ENCODE measurements at places on chromosomes 7 and 10.

DNA sequence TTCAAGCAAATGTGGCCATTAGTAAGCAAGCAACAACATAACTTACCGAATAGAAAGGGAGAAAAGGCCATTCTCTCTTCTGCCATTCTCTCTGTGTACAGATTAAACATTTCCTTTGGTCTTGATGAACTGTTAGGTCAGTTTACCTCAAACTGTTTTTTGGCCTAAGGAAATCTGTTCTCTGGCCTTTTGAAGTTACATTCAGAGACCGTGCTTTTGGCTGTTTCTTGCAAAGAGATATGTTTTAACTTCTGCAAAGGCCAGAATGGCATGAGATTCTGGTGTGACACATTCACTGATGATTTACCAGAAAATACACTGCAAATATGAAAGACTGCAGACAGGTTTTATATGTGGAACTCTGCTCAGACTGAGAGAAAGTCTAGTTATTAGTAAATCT is 22.2 kb downstream of the AHR start:
- no peak for DNase-seq

GRCh38 chr7:33792041-33792440 is 113.3 kb upstream of the BMPER start:
- no peak for DNase-seq

DNA sequence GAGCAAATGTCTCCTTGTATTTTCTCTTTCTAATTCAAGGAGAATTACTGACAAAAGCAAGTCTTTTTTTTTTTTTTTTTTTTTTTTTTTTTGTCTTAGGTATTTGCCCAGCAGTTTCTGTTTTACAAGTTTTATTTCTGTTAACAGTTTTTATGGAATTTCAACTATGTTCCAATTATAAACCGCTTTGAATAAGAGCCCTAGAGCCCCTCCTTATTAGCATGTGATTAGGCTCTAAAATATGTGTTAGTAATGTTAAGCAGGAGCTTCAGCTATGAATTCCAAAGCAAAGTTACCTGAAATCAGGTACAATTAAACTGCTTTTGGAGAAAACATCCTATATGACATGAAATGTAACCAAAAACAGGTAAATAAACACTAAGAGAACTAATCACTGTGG is 997.0 kb upstream of the POT1 start:
- no peak for DNase-seq

DNA sequence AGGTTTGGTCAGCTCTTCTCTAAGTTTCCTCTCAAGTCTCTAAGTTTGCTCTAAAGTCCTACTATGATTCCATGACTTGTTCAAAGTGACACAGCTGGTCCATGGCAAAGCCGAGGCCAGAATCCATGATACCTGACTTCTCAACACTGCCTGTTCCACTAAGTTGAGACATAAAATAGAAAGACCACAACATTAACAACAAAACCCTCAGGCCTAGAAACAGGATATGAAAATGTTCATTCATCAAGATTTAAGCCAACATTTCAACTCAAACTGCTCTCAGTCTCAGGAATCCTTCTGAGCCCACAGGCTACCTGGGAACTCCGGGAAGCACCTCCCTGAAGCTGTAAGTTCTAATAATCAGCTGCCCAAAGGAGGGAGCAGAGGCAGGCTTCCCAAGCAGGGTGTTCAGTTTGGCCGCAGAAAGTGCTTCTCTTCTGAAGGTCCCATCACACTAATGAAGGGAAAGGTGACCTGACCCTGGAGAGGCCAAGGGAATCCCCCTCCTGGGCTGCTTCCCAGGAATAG is 62.9 kb downstream of the STK17A start:
- no peak for DNase-seq

DNA sequence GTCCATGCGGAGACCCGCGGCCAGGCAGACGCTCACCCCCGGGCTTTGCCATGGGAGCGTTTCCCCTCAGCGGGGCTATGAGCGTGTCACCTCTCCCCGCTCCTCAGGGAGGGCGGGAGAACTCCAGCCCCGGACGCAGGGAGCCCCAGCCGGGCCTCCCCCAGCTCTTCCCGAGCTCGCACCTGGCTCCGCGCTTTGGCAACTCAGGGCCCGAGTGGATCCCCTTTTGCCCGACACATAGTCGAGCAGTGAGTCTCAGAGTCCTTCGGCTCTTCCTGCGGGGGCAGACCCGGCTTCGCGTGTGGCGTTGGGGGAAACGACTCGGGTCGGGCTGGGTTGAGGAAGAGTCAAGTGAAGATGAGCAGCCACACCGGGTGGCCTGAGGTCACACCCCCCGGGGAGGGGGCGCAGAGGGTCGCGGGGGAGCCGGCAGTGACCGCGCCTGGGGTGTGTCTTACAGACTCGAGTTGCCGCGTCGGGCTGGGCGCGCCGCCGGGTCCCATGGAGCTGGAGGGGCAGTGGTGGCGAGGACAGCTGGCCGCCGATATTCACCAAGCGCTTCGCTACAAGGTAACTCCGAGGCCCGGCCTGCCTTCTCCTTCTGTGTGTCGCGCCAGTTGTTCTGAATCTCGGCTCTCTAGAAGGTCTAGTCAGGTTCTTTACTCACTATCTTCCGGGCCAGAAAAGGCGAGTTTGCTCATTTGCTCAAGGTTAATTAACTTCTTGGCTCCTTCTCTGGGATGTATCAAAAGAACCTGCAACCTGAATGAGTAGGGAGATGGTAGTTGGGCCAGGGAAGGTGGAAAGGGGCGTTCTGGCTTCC is 721 bp downstream of the CCNJ start:
- peak; percentile 39 for DNase-seq

- DNase-seq = no peak
These were observed 125.2 kb downstream of the DOCK4 start for GRCh38 chr7:112080978-112081377.

DNA sequence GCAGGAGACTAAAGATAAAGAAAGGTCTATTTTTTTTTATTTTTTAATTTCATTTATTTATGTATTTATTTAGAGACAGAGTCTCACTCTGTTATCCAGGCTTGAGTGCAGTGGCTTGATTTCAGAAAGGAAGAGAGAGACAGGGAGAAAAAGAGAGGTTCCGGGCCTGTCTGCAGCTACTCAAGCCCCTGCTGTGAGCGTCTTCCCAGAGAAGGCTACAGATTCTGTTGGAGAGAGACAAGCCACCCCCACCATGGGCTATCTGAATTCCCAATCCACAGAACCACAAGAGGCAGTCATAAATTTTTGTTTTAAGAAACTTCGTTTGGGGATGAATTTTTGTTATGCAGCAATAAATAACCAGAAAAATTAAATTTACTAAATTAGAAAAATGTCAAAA is 68.1 kb downstream of the CALN1 start:
- no peak for DNase-seq

DNA sequence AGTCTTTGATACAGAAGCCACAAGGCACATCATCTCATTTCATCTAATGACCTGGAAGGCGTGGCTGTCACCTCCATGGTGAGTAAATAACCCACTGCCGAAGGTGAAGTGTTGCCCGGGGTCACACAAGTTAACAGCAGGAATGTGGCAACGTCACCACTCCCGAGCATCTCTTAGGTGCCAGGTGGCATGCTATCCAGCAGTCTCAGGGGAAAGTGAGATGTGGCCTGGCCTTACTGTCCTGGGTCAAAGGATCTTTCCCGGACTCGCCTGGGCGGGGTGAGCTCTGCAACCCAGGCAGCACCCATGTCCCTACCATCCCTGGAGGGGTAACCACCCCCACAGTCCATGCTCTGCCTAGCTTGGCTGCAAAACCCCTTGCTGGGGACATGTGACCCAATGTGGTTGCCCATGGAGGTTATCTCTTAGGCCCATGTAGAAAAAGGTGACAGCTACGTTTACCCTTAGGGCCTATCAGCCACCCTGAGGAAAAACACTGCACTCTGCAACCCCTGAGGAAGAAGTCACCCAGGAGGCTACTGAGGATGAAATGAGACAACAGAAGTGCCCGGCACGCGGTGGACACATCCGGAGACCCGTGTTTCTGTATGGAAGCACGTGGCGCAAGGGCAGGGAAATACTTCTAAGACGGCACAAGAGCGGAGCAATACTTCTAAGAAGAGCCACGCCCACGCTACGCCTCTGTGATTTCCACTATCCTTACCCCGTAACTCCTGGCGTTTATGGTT is 52.0 kb downstream of the BAIAP2L1 start:
- DNase-seq = no peak

- no peak for DNase-seq
These were observed 32.4 kb downstream of the CXCL12 start for GRCh38 chr10:44352316-44353127.

DNA sequence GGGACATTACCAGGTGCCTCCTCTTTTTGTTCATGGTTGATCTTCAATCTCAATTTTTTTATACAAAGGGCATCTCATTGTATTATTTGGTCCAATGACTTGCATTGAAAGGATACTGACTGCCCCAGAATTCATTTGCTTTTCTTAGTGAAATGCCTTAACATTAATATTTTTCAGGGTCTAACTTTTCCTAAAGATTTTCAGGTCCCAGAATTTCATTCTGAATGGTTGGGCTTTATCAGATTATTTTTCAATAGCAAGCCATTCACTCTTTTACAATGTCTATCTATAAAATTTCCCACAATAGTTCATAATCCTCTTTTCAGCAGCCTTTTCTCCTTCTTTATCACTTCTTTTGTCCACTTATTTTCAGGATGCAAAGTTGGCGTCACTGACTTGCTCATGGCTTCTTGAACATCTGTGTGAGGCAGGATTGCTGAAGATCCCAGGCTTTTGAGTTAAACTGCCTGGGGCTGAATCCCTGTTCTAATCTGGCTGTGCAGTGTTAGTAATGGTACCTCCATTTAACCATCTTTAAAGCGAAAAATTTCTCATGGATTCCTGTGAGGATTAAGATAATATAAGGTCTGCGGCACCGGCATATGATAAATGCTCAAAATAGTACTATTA is 131.7 kb upstream of the HDAC9 start:
- DNase-seq = no peak

DNA sequence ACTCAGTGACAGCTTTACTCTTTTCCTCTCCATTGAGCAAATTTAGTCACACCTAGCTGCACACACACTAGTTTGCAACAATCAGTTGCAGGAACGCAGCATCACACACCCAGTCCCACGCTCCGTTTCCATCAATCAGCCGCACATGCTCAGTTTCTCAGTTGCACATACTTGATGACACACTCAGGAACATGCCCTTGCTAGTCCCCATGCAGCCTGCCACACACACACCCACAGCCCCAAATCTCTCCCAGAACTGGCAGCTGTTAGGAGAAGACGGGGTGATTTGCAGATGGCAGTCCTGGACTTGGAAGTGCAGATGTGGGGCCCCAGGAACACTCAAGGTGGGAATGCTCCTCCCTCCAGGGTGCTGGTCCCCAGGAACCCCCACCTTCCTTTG is 7.7 kb downstream of the LBX1 start:
- DNase-seq = no peak

GRCh38 chr7:105187302-105188169 is 173.5 kb downstream of the KMT2E start:
- DNase-seq = no peak

DNA sequence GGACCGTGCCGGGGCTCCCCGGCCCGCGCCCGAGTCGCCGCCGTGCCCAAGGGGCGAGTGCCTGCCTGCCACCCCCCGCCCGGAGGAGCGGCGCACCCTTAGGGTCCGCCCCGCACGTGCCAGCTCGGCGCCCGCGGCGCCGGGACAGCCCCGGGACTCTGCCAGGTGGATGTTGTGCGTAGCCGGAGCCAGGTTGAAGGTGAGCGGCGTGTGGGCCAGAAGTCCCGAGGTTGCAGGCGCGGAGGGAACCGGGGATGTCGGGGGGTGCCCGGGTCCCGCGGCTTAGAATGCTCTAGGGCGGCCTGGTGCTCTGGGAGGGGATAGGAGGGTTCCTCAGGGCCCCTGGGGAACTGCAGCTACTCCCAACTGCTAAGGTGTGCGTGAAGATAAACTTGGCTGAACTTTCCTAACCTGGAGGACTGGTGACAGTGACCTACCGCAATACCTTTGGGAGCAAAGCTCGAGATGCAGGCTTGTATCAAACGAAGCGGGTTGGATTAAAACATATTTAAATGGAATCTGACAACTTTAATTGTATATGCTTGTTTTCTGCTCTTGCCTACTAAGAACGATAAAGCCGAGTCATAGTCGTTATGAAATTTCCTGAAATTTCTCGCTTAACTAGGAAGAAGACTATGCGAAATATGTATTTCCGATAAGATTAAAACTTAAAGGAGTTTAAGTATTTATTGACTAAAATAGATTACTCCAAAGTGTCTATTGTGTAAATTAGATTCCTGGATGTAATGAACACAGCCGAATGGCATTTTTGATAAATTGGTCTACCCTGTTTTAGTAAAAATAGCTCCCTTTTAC is at the start of gene CUX1:
CUX1 (plus strand) TSS at position 156 of the 816 bp plus-strand sequence; CDS start at position 170, 14 bp downstream.
- peak; percentile 3 for DNase-seq

GRCh38 chr7:126411032-126411820 is 841.5 kb downstream of the GRM8 start:
- DNase-seq = no peak

DNA sequence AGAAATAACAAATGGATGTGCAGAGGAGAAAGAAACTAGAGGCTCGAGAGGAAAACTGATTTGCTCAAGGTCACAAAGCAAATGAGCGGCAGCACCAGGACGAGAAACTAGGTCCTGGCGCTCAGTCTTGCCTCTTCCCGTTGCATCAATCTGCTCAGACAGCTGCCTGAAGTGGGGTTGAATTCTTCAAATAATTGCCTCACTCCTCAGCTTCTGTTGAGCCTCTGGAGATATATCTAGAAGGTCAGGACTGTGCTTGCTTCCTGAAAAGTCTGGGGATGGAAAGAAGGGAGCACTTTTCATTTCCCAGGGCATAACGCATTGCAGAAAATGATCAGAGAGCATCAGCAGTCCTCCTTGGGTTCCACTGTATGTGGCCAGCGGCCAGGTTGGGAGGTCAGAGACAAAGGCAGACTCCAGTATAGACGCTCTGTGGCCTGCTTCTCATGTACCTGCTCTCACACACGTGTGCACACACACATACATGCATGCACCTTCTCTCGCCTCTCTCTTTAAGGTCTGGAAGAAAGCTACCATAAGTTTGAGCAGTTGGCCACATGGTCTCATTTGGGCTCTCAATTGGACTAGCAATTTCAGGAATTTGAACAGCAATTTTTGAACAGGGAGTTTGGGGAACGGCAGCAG is 83.7 kb upstream of the DUSP5 start:
- DNase-seq = no peak

GRCh38 chr7:5425507-5426225 is 2.0 kb upstream of the TNRC18 start:
- DNase-seq = peak; percentile 59

DNA sequence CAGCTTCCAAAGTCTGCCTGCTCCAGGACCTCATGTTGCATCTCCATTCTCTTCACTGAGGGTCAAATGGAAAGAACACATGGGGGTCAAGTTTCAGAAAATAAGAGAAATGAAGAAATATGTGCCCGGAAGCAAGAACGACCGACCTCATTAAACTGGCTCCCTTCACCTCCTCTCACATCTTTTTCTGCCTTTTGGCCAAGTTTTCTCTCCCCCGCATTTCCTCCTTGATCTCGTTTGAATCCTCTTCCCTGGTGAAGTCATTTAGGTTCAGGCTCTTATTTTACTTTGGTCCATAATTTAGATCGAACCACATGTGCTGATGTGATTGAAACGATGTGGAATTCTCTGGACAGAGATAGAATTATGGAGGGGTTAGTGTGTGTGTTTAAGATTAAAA is 44.2 kb downstream of the EGFR start:
- DNase-seq = no peak

Data from hypothalamus (tissue), 51 donors.